Kidney glomerular epithelial cell (primary cell): ENCODE measurements at places on chromosomes 2 and 18.

- DNase-seq, result no peak
Measured at GRCh38 chr18:34884436-34884835, 156.8 kb upstream of the MAPRE2 start.

GRCh38 chr18:963276-963675 is 58.6 kb downstream of the ADCYAP1 start:
- DNase-seq, result no peak

DNA sequence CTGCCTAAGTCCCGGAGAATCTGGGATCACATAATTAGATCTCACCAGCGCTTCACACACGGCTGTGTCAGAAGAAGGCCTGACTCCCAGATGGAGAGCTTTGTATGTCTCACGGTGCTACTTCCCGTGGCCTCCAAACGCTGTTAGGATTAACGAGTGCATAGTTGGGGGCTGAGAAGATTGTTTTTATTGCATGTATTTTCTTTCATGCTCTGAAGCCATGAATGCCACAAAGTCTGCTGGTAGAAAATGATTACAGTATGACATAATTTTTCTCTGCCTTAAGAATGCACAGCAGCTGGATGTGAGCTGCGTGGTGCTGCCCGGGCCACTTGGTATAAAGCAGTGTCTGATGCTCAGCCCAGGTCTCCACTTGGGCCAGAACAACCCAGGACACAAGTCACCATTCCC is 166.5 kb downstream of the SEPTIN10 start:
- DNase-seq, result peak; percentile 84

DNA sequence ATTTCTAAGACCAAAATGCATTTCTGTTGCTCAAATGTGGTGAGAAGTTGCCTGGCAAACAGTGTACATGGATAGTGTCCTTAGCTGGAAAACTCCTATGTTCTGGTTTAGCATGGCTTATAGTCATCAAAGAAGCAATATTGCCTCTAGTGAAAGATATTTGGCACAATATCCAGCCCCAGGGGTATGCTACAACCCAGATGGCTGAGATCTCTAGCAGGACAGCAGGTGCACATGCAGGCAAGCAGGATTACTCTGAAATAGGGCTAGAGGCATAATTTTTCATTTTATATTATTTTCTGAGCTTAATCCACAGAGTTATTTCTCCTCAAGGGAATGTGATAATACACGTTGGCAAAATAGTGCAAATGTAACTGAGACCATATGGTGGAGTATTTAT is 34.0 kb downstream of the CCDC195 start:
- no peak for DNase-seq

- DNase-seq, result no peak
Measured at GRCh38 chr2:230873661-230874401, 9.1 kb downstream of the ITM2C start.

DNA sequence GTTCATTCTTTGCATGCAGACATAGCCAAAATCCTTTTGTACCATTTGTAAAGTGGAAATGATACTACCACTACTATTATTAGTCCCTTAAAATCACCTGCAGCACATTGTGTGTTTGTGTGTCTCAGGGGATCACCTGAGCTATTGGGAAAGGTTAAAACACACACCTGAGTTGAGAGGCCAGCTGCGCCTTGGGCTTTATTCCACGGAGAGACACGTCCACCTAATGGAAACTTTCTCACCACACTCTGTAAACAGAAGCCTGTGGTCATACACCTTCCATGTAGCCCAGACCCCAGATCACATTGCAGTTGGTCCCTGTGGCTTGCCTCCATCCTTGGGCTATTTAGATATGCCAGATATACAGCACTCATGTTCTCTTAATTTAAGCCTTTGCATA is 81.8 kb upstream of the SH3BP4 start:
- no peak for DNase-seq
